Activated CD4-positive, alpha-beta T cell treated with anti-CD3 and anti-CD28 coated beads, Interleukin-2, amount 50 U/mL, for 24 hours (primary cell): ENCODE measurements at places on chromosomes 12 and 14.

- no peak for DNase-seq
Measured at GRCh38 chr12:27900920-27901879, 71.3 kb downstream of the PTHLH start.

DNA sequence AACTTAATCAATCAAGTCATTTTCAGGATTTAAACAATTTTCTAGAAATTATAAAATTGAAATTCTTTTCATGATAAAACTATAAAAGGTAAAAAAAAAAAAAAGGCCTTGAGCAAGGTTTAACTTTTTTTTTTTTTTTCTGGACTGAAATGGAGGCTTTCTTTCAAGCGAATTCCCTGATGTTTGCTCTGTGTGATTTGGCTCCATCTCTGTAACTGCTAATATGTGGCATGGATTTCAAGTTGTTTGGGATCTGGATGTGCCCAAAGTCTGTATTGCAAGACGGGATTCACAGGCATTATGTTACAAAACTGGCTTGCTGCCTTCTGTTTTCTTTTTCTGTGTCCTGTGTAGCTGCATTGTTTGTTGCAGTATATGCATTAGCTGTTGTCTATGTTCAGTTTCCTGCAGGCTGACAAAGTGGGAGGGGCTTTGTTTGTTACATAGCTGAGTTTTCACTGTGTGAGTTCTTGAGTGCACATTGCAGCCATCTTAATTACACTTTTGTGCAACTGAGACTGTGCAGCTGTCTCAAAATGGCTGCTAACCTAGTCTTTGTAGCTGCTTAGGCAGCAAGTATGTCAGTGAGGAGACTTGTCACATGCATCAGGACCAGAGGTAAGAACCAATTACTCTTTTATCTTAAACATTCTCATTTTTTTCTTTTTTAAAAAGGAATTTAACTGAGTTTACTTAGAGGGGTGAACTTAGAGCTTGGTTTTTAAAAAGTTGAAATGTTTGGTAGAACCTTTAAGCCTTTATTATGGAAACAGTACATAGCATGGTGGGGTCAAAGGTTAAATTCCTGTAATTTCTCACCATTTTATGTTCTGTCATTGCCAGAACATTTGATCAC, 19.5 kb downstream of the ATF7IP start:
- peak; percentile 22 for DNase-seq

DNA sequence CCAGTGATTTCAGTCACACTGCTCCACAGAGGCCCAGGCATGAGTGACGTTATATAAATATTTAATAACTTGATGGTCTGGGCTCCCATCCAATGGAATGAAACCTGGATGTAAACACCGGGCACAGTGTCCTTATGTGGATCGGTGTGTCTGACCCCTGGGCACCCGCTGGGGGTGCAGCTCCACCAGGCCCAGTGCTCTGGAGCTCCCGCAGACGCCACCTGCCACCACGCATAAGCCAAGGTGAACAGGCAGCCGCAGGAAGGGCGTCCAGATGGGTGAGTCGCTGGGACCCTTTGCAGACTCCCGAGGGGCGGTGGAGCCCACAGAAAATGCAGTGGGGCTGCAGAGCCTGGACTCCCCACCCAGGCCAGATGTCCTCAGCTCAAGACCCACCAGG, 121.6 kb downstream of the SCARB1 start:
- no peak for DNase-seq

- DNase-seq = no peak
Measured at GRCh38 chr14:49962621-49963020, 69.7 kb downstream of the ARF6 start.

GRCh38 chr12:89566615-89567014, 40.8 kb upstream of the POC1B start:
- DNase-seq = no peak

GRCh38 chr14:104141621-104142091, 3.3 kb downstream of the KIF26A start:
- no peak for DNase-seq

DNA sequence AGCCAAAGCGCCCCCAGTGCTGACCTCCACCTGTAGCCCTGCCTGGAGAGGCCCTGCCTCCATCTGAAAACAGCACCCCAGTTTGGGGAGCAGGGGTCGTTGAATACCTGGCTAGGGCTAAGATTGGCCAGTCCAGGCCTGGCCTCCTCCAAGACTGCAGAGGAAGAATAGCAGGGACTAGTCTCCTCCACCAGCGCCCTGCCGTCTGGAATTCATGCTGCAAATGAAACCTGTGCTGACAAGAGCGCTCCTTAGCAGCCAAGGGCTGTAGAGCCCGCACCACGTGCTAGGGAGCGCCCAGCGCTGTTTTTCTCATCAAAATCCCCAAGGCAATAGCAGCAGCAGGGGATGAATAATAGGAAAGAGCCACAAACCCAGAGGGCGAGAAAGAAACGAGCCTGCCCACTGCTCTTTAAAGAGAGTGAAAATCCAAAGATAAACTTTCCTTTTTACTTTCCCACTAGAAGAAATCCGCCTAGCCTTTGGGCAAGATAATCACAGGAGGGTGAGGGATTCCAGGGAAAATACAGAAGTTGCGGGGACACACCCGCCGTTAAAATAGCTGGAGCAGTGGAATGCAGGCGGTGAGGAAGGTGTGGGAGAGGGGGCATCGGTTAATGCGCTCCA, 3.3 kb downstream of the COL2A1 start:
- no peak for DNase-seq

- DNase-seq = no peak
Measured at GRCh38 chr12:62651138-62651537, 184.5 kb downstream of the MON2 start.

DNA sequence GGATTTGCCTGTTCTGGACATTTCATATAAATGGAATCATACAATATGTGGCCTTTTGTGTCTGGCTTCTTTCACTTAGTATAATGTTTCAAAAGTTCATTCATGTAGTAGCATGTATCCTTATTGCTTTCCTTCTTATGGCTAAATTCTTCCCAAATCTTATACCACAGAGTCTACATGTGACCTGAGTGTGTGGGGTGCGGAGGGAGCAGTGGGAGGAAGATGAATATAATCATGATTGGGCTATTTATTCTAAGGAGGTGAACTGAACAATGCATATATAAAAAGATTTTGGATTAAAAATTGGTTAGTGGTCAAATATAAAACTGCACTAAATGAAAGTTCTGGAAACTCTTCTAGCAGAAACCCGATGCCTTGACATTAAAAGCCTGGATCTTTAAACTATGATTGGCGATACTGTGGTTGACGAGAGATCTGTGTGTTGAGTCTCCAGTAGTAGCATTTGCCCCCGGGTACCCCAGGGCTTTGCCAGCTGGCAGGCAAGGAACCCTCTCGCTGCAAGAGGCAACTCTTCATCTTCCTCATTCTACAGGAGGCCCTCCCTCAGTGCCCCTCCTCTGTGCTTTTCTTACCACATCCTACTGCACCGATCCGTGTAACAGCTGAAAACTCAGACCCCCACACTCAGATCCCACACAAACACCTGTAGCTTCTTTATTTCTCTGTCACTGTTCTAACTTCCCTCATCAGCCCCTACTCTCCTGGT, 2.6 kb downstream of the CYP46A1 start:
- no peak for DNase-seq

DNA sequence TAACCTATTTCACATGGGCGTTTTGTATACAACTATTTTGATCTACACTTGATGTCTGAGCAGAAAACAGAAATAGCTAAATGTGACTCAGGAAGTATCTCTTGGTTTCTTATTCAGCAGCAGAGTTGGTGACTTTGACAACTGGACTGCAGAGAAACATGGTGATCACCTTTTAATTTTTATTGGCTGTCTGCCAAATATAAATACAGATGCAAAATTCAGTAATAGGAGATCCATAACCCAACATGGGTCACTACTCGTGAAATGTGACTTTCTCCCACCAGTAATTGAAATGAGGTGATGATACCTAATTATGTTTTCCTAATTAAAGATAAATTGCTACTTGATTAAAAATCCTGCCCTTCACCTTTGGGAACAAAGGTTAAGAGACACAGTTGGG, 487.1 kb downstream of the NELL2 start:
- no peak for DNase-seq

GRCh38 chr12:124147575-124147974, 147.3 kb upstream of the RFLNA start:
- DNase-seq = no peak

DNA sequence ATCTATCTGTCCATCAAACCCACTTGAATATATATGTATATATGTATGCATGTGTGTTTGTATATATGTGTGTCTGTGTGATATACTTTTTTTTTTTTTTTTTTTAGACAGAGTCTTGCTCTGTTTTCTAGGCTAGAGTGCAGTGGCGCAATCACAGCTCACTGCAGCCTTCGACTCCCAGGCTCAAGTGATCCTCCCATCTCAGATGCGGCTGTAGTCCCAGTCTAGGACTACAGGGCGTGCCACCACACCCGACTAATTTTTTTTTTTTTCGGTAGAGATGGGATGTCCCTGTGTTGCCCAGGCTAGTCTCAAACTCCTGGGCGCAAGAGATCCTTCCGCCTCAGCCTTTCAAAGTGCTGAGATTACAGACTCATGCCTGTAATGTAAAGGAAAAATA, 13.0 kb upstream of the APOBEC1 start:
- no peak for DNase-seq

DNA sequence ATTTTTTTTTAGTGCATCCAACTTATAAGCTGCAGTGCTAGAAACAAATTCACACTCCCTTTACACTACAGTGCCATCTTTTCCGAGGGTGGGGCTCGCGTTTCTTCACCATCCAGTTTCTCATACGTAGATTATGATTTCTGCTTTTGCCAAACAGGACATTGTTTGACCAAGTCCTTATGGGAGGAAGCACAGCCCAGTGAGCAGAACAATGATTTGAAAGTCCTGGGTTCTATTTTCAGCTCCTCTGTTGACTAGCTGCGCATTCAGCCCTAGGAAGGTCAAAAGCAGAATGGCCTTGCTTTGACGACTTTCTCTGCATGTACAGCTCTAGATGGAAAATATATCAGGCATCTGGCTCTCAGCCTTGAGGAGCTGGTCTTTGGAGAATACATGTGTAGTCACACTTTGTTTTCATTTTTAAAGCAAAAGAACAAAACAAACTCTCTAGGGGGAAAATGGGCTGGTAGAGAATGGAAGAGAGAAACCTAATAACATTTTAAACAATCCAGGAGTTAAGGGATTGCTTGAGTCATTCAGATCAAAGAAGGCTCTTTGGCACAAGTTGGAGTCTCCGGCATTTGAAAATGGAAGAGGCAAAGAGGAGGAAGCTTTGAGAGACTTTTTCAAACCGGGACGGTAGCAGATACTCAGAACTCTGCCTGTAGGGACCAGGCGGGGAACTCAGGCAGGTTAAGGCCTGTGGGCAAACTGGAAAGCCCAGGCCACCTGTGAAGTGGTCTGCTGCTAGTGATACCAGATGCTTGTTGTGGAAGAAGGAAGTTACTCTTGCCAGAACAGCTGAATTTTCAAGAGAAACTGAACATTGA, 257.3 kb upstream of the PLEKHG7 start:
- DNase-seq = no peak

DNA sequence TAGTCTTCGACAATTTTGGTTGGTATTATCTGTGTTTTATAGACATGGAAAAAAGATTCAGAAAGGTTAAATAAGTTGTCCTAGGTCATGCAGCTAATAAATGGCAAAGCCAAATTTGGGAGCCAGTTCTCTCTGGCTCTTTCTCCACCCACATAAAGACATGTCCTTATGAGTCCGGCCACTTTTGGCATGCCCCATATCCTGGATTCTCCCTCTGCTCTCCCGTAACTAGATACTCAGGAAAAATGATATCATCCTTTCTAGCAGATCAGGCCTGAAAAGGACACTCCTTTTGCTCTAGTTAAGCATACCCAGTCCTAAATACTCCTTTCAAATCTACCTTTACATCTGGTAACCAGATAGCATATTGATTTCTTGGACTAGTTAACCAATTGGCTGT, 64.4 kb downstream of the TTLL5 start:
- no peak for DNase-seq

- no peak for DNase-seq
Measured at GRCh38 chr12:119325813-119326212, 8.7 kb upstream of the CCDC60 start.

DNA sequence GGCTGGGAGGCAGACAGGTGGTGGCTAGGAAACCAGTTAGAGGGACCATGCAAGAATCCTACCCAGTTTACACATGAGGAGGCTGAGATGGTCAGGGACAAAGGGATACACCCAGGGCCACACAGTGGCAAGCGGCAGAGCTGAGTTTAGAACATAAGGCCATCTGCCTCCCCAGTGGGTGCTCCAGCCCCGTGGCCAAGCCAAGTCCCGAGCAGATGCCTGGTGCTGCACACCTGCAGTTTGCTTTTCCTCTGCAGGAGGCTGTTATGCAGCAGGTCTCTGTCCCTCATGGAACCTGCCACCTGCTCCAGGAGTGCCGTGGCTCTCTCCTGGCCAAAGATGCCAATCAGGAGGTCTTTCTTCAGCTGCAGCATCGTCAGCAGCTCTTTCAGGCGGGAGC, 70.8 kb downstream of the SYNE3 start:
- no peak for DNase-seq

GRCh38 chr12:3723916-3724805, 28.7 kb downstream of the CRACR2A start:
- no peak for DNase-seq

DNA sequence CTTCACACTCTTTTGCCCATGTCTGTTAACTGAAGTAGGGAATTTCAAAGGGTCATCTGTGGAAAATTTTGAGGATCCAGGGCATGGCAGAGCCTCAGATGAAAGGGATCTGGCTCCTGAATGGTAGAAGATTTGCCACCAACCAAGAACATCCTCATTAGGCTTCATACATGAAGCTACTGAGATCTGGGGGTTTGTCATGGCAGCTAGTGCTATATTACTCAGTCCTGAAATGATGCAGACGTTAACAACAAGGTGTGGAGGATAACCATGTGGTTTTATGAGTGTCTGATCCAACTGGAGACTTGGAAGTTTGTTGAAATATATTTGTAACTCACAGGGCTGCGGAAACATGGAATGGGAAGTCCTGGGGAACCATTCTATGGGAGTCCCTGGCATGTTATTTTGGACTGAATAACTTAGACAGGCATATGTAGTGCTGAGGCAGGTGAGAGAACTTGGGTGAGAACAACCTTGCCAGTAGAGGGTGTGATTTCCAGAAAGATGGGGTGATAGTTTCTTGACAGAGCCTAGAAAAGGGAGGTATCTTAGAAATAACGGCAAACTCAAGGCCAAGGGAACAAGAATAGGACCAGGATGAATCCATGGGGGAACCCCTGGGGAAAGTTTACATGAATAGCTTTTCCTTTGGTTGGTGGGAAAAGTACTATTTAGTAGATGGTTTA, 42.0 kb upstream of the C12orf75 start:
- no peak for DNase-seq

GRCh38 chr14:38618514-38618913, 362.6 kb upstream of the CLEC14A start:
- DNase-seq = no peak

- DNase-seq = no peak
Measured at GRCh38 chr14:77554207-77554606, 55.6 kb upstream of the ISM2 start.
